GM10248 (cell line): ENCODE measurements at places on chromosomes 4 and X.

DNA sequence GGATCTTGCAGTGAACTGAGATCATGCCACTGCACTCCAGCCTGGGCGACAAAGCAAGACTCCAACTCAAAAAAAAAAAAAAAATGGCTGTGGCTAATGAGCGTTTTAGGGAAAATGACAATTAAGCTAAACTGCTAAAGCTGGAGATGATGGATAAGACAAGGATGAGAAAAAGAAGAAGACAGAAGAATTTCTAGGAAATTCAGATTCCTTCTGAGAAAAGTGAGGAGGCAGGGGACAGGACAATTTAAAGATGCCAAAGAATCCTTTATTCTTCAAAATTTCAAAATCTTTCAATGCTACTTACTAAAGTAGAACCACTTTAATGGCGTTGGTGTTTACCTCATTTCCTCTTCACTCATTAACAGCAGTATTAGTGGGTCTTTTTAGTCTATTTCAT lies 7.7 kb downstream of the PALLD start:
- no peak for DNase-seq

GRCh38 chr4:158079661-158080060 lies 93.2 kb downstream of the GASK1B start:
- no peak for DNase-seq

GRCh38 chrX:13153796-13154195 lies 109.4 kb upstream of the FAM9C start:
- DNase-seq, result no peak

DNA sequence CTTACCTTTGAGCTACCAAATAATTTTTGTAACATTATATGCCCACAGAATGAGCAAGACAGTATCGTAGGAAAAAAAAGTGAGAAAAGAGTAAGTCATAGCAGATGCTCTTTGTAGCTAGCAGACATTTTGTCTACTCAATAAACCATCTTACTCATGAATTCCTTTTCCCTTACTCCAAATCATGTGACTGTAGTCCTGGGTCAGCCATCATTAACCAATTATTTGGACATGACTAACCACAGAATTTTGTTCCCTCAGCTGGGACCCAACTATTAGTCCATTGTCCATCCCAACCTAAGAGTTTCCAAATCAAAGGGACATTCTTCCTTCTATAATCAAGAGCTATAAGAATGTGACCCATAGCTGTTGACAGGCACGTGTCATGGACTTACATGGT lies 11.4 kb downstream of the UBE2D3 start:
- DNase-seq, result no peak

GRCh38 chr4:155819066-155819465 lies 47.0 kb downstream of the ASIC5 start:
- no peak for DNase-seq

- DNase-seq, result peak; percentile 44
These were observed 2.1 kb downstream of the GAB3 start for GRCh38 chrX:154748712-154749339.

DNA sequence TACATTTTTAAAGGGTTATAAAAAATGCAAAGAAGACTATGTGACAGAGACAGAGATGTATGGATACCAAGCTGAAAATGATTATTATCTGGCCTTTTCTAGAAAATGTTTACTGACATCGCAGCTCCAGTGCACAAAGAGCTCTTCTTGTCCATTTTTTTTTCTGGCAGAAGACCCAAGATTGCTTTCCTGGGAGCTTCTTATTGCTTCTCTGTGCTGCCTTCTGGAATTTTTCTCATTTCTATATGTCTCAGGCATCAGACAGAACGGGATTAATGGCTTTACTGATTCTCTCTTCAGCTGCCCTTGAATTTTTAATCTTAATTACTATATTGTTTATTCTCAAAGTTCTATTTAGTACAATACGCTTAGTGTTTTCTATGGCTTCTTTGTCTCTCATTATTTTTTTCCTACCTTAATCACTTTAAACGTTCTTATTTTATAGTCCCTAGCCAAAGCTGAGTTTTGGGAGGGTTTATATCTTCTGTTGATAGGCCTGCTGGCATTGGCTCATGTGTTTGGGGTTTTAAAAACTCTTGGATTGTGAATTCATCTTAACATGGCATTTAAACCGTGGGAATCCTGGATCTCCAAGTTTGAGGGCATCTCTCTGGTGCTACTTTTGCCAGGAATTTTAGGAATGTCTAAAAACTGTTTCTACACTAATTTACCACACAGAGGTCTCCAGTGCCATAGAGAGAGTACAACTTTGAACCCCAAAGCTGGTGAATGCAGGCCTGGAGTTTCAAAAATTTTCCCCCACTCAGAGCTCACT lies 138.9 kb upstream of the LNX1 start:
- no peak for DNase-seq

DNA sequence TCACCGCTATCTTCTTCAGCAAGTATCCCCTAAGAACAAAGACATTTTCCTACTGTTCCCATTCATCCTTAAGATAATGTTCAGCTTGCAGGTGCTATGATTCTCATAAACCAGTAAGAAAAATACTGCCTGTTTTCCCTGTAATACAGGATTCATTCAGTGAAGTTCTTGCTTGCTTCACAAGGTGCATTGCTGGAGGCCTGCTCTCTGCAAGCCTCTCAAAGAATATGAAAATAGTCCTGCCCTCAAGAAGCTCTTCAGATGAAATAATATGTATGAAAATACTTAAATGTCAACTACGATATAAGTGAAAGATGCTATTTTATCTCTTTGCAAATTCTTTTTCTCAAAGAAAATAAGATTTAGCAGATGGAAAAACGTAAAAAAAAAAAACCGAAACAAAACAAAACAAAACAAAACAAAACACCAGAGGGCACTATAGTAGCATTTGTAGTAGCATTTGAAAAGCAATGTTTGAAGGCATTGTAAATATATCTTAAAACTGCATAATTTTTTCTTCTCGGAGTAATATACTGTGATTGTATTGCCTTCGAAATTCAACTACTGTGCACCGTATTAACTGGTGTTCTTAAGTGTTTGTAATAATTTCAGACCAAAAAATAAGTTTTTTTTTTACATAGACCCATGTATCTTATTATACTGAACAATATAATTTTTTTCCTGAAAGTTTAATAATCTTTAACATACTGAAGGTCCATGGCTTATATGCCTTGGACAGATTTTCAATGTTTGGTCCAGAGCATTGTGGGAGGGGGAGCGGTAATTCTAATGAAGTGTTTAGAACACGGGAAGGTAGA lies 26.0 kb downstream of the ADH4 start:
- peak; percentile 36 for DNase-seq

DNA sequence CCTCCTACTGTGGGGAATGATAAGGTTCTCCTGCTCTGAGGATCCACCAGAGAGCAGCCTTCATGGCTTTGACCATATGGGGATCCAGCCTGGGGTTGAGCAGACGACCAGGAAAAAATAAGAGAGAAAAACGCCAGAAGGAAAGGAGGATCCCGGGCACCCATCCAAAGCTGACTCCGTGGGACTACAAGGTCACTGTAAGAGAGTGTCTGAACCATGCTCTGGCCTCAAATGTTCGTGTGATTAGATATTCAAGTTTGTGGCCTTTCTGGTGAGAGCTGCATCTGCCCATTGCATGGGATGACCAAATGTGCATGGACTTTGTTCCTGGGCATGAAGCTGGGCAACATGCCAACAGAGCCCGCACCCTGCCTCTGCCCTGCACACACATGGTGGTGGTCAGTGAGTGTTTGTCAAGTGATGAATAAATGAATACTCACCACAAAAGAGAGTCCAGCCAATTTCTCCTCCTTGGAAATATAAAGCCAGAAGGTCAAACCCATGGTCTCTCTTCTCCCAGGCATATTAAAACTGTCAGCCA lies 346.0 kb upstream of the GATB start:
- no peak for DNase-seq

GRCh38 chr4:108142870-108143269 lies 25.9 kb downstream of the LEF1 start:
- DNase-seq, result no peak

GRCh38 chr4:78707793-78708192 lies 68.4 kb upstream of the BMP2K start:
- no peak for DNase-seq

DNA sequence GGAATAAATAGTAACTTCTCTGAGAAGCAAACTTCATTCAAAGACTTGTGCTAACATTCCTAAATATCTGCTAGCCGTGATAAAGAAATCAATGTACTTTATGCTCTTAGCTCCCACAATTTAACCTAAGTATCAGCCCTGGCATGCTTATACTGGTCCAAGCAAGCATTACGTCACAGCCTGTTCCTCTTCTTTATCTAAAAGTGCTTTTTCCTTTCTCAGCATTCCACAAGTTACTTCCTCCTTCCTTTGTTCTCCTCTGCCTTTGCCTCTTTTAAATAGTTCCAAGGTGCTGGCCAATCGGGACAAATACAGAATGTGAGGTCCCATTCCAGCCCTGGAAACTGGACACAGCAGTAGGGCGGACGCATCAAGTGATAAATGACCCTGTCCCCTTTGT lies 249.6 kb downstream of the DHRSX start:
- DNase-seq, result no peak

DNA sequence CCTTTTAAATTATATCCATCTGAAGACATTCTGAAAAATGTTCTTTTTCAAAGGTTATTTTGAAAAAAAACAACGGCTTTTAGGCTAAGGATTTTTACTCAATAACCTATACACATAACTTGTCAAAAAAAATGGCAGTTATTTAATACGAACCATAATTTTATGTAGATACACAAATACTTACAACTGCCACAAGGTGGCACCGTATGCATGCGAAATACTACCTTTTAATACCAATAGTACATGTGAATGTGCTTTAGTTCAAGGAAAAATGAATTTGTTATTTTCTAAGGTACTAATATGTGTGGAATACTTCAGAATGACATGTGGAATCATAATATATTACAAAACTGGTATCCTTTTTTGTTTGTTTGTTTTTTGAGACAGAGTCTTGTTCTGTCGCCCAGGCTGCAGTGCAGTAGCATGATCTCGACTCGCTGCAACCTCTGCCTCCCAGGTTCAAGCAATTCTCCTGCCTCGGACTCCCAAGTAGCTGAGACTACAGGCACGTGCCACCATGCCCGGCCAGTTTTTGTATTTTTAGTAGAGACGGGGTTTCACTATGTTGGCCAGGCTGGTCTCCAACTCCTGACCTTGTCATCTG lies 4.6 kb upstream of the MAD2L1 start:
- peak; percentile 36 for DNase-seq

DNA sequence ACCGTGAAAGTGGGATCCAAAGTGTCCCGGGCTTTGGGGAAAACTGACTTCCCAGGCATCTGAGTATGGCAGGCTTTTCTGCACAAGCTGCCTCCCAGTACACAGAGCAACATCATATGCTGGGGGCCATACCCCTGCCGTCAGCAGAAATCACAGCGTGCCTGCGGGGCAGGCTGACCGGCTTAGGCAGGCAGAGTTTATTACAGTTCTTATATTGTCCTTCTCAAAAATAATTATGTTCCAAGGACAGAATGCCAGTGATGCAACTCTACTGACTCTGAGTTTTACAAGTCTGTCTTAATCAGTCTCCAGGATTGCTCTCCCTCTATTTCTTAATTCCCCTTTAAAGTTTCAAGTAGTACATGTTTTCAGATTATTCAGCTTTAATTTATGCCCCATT lies 37.0 kb downstream of the IL21 start:
- DNase-seq, result no peak

DNA sequence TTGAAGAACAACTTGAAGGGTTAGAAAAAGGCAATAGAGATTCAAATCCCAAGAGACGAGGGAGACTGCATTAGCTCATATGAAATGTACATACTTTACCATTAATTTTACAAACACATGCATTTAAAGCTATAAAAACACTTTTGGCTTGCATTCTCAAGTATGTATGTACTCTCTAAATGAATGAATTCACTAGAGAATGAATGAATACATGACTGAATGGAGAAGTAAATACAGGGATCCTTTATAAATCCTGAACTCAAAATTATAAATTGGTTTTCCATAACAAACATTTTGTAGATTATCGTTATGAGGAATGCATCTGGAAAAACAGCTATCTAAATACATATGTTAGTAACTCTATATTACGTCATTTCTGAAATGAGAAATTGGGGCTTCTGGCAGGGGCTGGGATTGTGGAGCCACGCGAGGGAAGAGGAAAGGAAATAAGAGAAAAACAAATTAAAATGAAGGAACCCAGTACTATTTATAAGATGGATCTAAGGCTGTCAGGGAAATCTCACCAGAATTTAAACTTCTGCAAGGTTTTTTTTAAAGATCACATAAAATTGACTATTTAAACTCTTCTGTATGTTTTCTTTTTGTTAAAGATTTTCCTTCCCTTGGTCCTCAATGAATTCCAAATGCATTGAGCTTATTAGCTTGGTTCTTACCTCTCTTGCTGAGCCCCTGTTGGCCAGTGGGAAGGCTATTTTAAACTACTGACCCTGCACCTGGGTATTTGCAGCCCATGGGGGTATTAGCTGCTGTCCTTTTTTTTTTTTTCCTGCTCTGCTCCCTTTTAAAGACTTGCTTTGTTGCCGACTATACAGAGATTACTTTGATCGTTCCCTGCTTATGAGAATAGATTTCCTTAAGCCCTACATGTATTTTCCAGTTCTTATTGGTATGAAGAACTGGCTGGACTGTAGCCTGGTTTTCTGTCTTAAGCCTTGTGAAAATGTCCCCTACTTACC lies 207.8 kb downstream of the ADGRL3 start:
- no peak for DNase-seq

DNA sequence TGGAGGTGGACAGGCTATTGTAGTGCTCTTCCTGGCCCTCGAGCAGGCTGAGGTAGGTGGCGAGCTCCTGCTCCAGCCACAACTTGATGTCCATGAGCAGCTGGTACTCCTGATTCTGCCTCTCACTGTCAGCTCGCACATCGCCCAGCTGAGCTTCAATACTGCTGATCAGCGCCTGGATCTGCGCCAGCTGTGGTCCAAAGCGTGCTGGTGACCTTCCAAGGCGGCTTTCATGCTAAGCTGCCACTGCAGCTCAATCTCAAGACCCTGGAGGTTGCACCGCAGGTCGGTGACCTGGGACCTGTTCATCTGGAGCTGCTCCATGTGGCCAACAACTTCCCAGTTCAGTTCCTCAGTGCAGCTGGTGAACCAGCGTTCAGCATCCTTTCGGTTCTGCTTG lies 31.2 kb downstream of the LRIT3 start:
- no peak for DNase-seq

DNA sequence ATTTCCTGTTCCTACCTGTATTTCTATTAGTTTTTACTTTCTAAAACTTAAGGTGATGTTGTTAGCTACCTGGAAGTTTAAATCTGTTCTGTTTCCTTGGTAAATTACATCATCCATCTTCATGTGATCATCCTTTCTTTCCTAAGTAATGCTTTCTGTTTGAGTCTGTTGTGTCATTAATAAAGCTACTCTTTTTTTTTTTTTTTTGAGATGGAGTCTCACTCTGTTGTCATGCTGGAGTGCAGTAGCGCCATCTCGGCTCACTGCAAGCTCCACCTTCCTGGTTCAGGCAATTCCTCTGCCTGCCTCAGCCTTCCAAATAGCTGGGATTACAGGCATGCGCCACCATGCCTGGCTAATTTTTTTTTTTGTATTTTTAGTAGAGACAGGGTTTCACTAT lies 73.3 kb downstream of the FIP1L1 start:
- DNase-seq, result no peak

- DNase-seq, result no peak
These were observed 334.8 kb upstream of the KLF3 start for GRCh38 chr4:38328989-38329729.

GRCh38 chr4:73740353-73740778 lies at the start of gene CXCL8:
Gene CXCL8, plus strand, starts transcription at chr4:73740569. Its CDS starts 90 bp downstream, at chr4:73740659.
- no peak for DNase-seq
